ENCODE measurements at places on chromosomes 3 and 15.
A peak's percentile ranks its signal among the peaks of the same experiment; 100 is the strongest.

DNA sequence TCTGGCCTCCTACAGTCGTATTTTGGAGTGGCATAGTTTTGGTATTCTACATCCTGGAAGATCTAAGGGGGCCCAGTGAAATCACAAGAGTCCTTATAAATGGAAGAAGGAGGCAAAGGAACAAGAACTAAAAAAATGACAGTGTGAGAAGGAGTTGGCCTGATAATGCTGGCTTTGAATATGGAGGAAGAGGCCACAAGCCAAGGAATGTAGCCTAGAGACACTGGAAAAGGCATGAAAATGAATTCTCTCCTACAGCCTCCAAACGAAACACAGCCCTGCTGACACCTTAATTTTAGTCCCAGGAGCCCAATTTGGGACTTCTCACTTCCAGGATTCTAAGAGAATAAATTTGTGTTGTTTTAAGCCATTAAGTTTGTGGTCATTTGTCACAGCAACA is 54.6 kb upstream of the LIPC start:
- no peak for DNase-seq

DNA sequence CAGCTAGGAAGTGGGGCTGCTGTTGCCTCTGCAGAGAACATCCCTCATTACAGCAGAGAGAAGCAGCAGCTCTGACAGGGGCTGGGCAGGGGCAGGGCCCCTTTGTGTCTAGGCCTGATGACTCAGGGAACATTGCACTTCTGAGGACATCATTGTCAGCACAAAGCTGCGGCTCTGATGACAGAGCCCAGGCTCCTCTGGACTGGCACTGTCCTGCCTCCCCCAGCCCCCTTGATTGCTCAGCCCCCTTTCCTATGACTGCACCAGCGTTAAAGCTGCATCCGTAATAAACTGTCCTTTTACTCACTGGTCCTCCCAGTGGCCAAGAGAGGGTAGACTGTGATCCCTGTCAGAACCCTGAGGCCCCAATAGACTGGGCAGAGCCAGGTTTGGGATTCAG is 18.3 kb downstream of the TRH start:
- no peak for DNase-seq

DNA sequence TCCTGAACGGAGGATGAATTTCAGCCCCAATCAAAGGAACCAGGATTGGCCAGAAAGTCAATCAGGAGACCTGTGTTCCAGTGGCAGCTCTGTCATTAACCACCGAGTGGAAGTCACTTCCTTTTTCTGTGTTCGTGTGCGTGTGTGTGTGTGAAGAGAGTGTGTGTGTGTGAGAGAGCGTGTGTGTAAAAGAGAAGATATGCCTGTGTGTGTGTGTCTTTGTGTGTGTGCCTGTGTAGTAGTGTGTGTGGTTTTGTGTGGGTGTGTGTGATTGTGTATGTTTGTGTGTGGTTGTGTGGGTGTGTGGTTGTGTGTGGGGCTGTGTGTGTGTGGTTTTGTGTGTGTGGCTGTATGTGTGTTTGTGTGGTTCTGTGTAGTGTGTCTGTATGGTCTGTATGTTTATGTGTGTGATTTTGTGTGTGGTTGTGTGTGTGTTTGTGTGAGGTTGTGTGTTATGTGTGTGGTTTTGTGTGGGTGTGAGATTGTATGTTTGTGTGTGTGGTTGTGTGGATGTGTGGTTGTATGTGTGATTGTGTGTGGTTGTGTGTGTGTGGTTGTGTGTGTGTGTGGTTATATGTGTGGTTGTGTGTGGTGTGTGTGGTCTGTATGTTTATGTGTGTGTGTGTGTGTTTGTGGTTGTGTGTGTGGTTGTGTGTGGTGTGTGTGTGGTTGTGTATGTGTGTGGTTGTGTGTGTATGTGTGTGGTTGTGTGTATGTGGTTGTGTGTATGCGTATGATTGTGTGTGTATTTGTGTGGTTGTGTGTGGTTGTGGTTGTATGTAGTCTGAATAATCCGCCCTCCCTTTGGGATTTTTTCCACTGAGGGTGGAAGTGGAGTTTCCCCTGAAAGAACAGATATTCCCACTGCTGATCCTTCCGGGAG is 314.4 kb downstream of the SHQ1 start:
- DNase-seq, result no peak

GRCh38 chr15:101187820-101188636 is 63.8 kb downstream of the CHSY1 start:
- no peak for DNase-seq

GRCh38 chr3:191476066-191476772 is 15.3 kb downstream of the PYDC2 start:
- DNase-seq, result no peak

- DNase-seq, result no peak
These were observed 36.0 kb downstream of the MNS1 start for GRCh38 chr15:56428821-56429458.

GRCh38 chr3:157857440-157857839 is 248.8 kb downstream of the SHOX2 start:
- DNase-seq, result no peak

- DNase-seq, result no peak
These were observed 235.1 kb downstream of the CD47 start for GRCh38 chr3:107855710-107856109.

GRCh38 chr3:141294848-141295247 is 63.2 kb downstream of the PXYLP1 start:
- no peak for DNase-seq

GRCh38 chr15:94323076-94323475 is 91.7 kb downstream of the MCTP2 start:
- no peak for DNase-seq

GRCh38 chr3:184259878-184260723 is 1.3 kb downstream of the CAMK2N2 start:
- no peak for DNase-seq

GRCh38 chr3:122824465-122825381 is 29.9 kb downstream of the SLC49A4 start:
- DNase-seq, result no peak

GRCh38 chr3:168862466-168862865 is 766.7 kb upstream of the GOLIM4 start:
- DNase-seq, result no peak

DNA sequence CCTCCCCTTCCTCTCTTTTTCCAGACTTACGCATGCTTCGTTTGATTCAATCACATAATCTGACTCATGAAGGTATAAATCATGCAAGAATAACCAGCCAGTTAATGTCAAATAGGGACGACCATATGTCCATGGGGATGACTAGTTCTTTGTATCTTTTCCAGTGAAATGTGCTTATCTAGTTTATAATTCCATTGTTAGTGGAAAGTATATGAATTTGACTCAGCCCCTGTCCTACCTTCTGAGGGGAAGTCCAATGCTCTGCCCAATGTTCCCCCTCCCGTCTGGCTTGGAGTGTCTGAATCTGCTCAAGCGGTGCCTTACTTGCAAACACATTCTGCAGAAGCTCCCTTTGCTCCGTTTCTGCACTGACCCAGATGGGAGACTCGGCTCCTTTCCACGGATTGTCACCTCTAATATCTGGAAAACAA is 55.0 kb upstream of the EPHB3 start:
- DNase-seq, result no peak

DNA sequence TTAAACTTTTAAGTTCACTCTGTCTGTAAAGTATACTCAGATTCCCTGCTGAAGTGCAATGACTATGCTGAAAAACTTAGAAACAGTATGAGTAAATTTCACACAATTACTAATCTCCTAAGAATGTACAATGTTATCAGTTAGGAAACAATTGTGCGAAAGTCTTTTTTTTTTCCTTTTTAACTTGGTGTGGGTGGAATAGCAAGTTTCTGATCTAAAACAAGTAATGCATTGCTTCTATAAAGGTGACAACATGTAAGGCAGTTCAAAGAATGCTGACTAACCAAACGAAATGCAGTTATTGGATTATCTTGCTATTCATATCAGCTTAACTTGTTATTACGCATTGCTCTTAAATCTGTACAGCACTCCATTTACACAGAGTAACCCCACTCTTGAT is 19.3 kb upstream of the SLC12A8 start:
- DNase-seq, result no peak

DNA sequence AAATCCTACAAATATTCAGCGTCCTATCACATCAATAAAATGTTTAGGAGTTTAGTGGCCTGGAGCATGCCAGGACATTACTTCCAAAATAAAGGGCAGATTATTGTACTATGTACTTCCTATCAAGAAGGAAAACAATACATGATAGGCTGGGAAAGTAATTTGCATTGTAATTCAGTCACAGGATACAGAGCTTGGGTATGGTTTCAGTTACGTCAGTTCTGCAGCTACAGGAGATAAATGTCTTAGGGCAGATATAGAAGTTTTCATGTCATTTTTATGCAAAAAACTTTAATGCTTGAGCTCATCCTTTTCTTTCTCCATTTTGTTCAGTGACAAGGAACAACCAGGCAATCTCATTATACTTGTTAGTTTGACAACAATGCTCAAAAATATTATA is 155.2 kb downstream of the NFKBIZ start:
- no peak for DNase-seq

- no peak for DNase-seq
These were observed 112.8 kb downstream of the NSUN3 start for GRCh38 chr3:94175677-94176076.

GRCh38 chr3:38840987-38841386 is 25.0 kb upstream of the SCN10A start:
- no peak for DNase-seq

GRCh38 chr15:76197703-76198455 is 113.4 kb downstream of the ETFA start:
- no peak for DNase-seq

DNA sequence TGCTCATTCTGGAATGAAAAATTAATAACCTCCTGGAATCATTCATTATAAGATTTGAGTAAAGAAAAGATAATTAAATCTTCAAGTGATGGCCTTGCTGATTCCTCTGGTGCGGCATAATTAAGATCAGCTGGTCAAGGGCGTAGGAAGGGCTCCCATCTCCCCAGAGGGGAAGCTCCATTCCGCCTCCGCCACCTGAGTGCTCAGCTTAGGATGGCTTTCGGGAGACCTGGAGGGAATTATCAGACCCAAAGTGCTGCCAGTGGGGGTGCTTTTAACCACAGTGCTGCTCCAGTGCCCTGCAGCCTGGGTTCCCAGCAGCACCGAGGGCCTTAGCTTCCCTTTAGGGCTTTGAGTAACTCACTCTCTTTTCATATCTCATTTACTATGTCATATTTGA is 556.6 kb upstream of the RGMA start:
- DNase-seq, result no peak

DNA sequence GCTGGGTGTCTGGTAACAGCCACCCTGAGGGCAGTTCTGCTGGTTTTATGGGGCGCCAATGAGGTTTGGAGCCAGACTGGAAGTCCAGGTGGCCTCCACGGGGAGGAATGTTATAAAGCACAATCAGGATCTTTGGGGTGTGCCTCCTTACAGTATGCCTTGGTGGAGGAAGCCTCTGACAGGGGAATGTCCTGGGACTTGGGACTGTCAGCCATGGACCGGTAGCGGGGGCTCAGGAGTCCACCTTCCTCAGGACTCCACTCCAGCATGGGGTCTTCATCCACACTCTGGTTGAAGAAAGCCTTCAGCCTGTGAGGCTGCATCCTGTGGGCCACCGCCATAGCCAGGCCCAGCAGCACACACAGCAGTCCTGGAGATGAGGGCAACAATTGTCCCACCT is 4.9 kb downstream of the DUOXA2 start:
- DNase-seq, result no peak

DNA sequence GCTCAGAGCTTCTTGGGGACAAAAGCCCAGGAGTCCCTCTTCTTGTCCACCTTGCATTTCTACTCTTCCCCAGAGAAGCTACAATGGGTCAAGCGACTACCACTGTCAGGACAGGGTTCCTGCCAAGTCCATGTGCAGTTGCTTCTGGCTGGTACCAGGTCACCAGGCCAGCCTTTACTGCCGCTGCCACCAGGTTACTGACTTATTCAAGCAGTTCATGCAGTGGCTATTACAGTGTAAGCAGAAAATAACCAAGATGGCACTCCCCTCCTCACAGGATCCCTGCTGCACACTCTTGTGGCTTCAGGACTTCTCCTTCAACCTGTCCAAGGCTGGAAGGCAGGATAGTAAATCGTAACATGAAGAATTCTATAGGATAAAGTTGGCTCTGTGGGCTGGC is 42.1 kb downstream of the CTDSPL start:
- no peak for DNase-seq

GRCh38 chr15:39454189-39454986 is 126.5 kb upstream of the THBS1 start:
- DNase-seq, result no peak

- DNase-seq, result peak; percentile 25
These were observed 44.0 kb downstream of the ZBTB38 start for GRCh38 chr3:141412087-141412935.

GRCh38 chr3:187002915-187003314 is 72.6 kb downstream of the ST6GAL1 start:
- DNase-seq, result no peak

GRCh38 chr3:154921351-154921750 is 158.8 kb upstream of the MME start:
- DNase-seq, result no peak

GRCh38 chr3:119738741-119739140 is 35.9 kb downstream of the CFAP91 start:
- no peak for DNase-seq

DNA sequence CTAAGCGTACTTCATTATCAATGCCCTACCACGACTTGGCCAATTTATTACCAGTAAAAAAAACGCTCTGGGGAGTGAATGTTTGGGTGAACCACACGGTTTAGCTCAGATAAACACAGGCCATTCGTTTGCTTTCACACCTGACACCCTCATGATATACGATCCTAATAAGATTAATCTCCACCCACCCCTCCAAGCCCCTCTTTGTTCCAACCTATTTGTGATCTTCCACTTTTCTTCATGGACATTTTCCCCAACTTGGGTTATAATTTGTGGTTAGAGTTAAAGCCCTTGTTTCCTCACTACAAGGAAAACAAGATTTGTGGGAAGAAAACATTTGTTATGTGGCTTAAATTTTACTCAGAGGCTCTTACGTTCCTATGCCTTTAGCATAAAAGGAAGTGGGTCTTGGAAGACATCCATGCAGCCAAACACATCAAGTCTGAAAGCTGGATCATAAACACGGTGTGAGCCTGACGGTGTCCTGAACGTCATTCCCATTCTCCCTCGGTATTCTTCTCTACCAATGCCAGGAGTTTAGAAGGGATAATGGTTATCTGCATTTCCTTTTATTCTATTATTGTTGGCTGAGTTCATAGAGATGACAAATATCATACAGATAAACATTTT is 518.9 kb downstream of the NR2F2 start:
- DNase-seq, result no peak

GRCh38 chr15:77819048-77819850 is 186.5 kb upstream of the LINGO1 start:
- no peak for DNase-seq

DNA sequence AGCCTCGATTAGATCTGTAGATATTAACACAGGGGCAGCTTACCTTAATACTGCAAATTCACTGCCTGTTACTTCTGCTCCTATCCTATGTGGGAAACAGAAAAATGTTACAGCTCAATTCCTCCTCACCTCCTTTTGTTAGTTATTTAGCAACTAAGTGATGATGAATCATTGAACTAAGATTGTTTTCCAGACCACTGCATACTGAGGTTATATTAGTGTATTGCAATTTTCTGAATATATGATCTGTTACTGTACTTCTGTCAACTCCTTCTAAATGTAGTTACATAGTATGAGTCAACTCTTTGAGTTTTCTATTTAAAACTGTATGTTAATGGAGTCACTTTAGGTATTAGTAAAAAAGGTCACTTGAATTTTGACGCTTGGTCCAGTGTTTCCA is 331.5 kb upstream of the SLCO3A1 start:
- DNase-seq, result no peak

Measured in stimulated activated CD4-positive, alpha-beta T cell treated with anti-CD3 and anti-CD28 coated beads, Interleukin-1b, Interleukin-23, amount 100 ng/mL, for 4 hours (primary cell).